ENCODE measurements at places on chromosomes 1 and 21.
A peak's percentile ranks its signal among the peaks of the same experiment; 100 is the strongest.

DNA sequence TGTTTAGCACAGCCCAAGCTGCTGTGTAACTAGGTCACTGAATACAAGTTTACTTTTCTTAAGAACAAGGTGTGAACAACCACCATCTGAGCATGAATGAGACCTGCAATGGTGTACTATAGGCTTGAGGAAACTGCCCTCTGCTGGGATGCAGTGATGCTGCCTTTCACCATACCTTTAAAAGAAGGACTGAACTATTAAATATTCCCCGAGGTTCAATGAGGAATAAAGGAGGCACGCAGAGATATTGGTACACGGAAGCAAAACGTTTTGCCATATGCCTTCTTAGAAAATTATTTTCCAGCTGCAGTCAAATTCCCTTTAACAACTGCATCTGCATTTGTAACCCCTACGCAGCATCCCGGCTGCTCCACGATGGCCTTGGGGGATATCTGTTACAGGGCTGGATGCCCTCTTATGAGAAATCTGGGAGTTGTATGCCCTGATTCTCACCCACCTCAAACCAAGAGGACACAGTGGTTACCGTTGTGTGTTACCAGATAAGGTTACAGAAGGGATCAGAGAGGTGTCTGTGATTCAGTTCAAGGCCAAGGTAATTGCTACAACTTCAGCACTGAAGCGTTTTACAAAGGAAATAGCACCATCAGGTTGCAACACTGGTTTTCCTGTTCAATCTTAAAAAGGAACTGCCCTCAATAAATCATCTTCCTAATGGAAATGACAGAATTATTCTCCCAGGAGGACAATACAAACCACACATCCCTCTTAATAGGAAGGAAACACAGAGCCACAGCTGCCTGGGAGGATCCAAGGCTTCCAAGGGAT, 470.5 kb downstream of the LTN1 start:
- DNase-seq = no peak

GRCh38 chr1:37098237-37098636, 63.9 kb upstream of the GRIK3 start:
- no peak for DNase-seq

DNA sequence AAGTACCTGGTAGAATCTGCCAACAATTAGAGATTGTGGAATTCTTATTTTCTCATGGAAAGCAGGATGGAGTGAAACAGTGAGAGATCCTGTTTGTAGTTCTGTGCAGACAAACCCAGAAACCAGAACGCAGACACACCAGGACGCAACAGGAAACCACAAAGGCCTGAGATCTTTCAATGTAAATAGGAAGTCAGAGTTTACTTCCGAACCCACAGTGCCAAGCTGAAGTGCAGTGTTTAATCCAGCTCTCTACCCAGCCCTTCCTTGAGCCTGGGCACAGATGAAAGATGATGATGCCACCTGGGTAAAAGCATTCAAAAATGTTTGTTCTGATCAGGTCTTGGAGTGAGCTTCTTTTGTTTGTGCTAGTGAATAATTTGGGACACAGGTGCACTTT, 244.2 kb upstream of the HOOK1 start:
- no peak for DNase-seq

DNA sequence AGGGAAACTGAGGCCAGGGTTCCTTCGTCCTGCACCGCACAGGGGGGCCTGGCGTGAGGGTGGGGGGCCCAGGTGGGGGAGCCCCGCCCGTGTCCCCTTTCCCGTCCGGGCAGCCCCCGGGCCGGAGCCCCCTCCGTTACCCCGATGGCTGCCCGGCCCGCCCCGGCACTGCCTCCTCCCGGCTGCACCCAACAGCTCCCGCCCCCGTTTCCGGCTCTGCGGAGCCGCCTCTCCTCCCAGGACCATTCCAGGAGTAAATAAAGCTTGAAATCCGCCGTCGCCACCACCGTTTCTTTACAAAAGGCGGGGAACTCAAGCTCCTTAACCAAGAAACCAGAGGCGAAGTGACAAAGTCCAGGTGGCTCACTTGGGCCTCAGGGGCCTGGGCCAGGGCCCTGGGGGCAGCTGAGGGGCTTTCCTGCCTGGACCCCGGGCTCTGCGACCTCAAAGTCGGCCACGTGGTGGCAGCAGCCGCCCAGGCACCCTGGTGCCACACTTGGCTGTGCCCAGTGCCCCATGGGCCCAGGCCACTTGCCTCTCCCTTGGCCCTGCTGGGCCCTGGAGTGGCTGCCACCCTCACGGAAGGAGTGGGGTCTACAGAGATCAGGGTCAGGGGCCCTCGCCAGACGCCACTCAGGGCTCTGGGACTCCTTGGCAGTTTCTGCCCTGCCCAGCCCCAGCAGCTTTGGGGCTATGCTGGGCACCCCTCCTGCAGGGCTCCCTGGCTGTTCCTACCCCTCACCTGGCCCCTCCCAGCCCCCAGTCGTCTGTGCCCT, 514 bp upstream of the FAAP20 start:
- peak; percentile 79 for DNase-seq

DNA sequence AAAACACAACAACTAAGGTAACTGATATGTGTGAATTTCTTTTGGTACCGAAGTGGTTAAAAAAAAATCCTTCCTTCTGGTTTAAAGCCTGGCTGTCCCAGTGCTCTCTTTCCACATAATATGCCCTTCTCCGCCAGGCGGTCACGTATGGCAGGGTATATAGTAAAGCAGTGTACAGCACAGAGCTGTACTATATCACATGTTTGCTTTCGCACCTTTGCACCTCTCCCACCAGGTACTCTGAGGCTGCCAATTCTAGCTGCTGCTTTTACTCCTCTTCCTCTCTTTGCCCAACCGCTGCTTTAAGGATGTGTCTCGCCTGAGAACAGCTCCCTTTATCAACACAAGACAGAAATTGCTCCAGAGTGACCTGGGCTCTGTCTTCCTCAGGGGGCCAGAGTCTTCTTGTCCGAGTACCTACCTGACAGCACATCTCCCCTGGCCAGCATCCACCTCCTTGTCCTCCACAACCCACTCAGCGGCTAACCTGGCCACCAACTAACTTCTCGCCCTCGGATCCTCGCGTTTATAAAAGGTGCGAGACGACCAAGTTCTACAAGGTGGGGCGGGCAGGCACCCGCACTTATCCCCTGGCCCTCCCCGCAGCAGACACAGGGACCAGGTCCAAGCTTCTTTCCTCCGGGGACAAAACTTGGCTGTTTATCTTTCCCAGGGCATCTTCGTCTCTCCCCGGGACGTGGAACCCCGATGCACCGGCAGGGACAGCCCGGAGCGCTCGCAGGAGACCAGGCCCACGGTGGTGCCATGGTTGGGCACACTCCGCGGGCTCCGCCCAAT, 1.6 kb downstream of the COLGALT2 start:
- DNase-seq = no peak

- no peak for DNase-seq
Measured at GRCh38 chr21:35223480-35224156, 174.5 kb upstream of the RUNX1 start.

DNA sequence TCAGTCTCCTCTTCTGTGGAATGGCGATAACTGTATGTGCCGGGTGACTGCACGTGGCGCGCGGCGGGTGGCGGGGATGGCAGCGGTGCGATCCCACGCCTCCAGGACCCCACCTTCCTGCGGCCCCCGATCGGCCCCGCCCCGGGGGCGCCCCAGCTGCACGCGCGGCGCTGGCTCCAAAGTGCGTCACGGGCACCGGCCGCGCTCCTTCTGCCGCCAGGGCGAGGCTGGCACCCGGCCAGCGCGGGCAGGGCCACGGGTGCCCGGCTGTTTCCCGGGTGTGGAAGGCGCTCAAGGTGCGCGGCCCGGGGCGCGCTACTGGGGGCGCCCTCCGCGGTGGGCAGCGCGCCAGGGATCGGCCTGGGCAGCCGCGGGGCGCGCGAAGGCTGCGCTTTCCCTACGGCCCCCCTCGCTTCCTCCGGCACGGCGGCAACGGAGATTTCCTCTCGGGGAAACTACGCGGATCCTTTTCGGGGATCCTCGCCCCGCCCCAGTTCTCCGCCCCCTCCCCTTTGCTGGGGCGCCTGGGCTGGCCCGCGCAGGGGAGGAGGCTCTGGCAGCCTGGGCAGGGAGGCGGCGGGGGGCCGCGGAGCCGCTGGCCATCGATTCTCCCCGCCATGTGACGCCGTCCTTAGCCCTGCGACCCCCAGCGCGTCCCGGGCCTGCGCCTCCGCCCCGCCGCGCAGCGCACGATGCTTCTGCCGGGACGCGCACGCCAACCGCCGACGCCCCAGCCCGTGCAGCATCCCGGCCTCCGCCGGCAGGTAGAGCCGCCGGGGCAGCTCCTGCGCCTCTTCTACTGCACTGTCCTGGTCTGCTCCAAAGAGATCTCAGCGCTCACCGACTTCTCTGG, at the start of gene EVA1C:
EVA1C (plus strand) TSS at position 545 of the 853 bp plus-strand sequence; CDS start at position 693, 148 bp downstream.
- DNase-seq = peak; percentile 83

GRCh38 chr1:193538680-193539079, 352.3 kb upstream of the B3GALT2 start:
- peak; percentile 16 for DNase-seq

DNA sequence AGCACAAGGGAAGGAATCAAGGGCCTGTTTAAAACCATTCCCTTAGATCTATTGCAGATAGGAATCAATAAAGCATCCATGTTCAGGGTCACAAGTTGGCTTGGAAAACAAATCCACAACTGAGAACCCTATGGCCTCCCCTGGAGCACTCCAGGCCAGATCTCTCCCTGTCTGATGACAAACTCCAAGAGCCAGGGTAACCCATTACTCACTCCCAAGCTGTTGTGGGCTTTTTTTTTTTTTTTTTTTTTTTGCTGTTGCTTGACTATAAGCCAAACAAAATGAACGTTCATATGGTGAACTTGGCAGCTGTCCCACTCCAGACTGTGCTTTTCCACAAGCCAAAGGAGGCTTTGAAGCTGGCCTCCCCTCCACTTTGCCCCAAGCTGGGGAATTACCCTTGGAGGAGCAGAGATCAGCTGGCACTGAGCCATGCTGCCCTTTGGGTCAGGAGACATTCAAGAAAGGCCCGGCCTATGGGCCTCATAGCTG, 35.7 kb upstream of the VAV3 start:
- no peak for DNase-seq

- peak; percentile 49 for DNase-seq
Measured at GRCh38 chr1:160646711-160647328, at the start of gene SLAMF1. Gene SLAMF1 (minus strand): TSS chr1:160647044. CDS start chr1:160646945, 99 bp downstream.

- DNase-seq = no peak
Measured at GRCh38 chr1:21811875-21812305, at the start of gene LDLRAD2. Gene LDLRAD2 (plus strand): TSS chr1:21812265. CDS start chr1:21812452, 187 bp downstream.

- no peak for DNase-seq
Measured at GRCh38 chr1:234936612-234937389, 191.8 kb downstream of the TOMM20 start.

DNA sequence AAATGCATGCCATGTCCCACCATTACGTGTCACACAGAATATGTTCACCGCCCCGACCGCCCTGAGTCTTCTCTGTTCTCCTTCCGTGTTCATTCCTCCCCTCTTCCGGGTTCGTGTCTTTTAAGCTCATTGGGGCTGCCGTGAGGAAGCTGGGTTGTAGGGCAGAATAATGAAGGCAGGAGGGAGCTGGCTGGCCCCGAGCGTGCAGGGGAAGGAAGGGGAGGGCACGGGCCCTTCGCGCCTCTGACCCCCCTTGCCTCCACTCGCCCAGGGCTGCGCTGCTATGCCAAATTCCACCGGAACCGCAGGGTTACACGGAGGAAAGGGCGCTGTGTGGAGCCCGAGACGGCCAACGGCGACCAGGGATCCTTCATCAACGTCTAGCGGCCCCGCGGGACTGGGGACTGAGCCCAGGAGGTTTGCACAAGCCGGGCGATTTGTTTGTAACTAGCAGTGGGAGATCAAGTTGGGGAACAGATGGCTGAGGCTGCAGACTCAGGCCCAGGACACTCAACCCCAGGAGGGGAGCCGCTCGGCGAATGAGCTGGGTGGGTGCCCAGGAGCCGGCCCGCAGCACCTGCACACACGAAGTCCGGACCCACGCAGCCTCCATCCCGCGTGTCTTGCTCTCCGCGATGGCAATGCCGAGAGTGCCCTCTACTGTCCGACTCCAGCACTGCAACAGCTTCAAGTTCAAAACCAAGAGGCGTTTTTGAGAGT, 16.5 kb upstream of the AGTRAP start:
- peak; percentile 83 for DNase-seq

- no peak for DNase-seq
Measured at GRCh38 chr1:157363660-157364140, 188.6 kb downstream of the FCRL5 start.

DNA sequence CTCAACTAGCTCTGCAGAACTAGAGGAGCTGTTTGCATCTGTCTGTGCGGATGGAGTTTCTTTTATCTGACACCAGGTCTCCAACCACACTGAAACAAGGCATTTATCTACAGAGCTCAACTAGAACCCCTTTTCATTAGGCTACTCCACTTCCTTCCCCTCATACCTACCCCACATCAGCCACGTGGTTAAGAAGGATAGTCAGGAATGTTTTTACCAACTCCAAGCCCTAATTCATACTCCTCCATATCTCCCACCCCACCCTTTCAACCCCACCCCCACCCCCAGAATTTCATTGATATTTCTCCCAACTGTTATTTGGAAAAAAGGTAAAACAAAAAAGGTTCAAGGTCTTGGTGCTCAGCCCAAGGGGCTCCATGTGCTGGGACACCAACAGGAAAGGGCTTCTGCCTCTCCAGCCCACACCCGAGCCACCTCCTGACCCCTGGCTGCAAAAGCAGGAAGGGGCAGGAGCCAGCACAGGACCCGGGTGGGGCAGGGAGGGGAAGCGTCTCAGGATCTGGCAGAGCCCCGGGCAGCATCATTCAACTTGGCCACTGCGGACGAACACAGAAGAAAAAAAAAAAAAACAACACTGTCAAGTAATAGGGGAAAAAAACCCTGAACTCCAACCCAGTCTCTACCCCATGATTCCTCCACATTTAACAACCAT, 7.0 kb downstream of the ENSA start:
- DNase-seq = no peak

- no peak for DNase-seq
Measured at GRCh38 chr1:50424884-50425375, 1.7 kb upstream of the DMRTA2 start.

DNA sequence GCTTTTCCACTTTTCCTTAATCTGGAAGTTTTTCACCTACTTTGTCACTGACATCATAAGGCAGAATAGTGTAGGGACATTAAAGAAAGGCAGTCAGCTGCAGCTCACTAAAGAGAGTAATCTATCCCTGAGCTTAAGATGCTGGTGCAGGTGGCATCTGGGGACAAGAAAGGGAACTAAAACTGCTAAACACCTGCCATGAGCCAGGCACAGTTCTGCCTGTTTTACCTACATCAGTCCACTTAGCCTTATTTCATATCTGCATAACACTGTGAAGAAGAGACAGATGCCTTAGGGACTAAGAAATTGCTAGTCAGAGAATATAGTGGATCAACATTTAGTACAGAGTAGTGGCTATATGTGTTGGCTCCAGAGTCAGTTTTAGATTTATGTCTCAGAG, 88.1 kb downstream of the GPATCH2 start:
- no peak for DNase-seq

DNA sequence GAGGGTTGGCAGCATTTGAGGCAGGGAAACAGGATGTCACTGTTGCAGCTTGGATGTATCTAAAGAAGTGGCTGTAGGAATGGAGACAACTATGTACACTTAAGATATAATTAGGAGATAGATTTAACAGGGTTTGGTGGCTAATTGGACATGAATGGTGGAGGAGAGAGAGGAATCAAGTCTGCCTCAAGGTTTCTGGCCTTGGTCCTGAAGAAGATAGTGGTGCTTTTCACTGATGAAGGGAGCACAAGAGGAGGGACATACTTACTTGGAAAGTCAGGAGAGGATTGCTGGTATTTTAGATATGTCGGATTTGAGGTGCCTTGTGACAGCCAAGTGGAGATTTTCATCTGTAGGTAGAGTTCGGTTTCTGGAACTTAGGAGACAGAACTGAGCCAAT, 123.9 kb downstream of the ST6GALNAC3 start:
- no peak for DNase-seq
